ENCODE measurements at places on chromosomes 3 and 15. TPM values are rescaled to one million over a fixed set of nuclear protein-coding genes. Genes with fewer than 3 reads are reported as not detected.

The CCDC33 gene
- total RNA-seq: not detected

The GABRB3 gene
- total RNA-seq: not detected

The EFHB gene
- not detected for total RNA-seq

The SLC9C1 gene
- not detected for total RNA-seq

The BFSP2 gene
- 1.0 TPM for total RNA-seq
